ENCODE measurements at places on chromosomes 6 and 20. TPM values are rescaled to one million over a fixed set of nuclear protein-coding genes. Genes with fewer than 3 reads are reported as not detected.

DNA sequence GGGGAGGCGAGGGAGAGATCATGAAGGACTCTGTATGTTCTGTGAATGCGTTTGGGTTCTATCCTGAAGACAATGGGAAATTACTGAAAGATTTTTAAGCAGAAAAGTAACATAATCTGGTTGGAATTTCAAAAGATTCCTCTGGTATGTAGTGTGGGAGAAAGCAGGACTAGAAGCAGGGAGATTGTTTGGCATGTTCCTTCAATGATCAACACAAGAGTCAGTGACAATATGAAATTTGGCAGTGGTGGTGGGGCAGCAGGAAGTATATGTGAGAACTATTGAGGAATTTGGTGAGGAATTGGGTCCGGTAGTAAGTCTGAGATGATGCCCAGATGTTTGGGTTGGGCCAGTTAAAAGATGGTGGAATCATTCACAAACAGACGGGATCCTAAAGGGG is 348.7 kb downstream of the CD83 start:
- H3K4me1 ChIP-seq = no peaks in the 10 kb centered on the region
- H3K4me3 ChIP-seq = no peak overlapping the region
- no peak for DNase-seq
- no peak overlapping the region for H3K27ac ChIP-seq

DNA sequence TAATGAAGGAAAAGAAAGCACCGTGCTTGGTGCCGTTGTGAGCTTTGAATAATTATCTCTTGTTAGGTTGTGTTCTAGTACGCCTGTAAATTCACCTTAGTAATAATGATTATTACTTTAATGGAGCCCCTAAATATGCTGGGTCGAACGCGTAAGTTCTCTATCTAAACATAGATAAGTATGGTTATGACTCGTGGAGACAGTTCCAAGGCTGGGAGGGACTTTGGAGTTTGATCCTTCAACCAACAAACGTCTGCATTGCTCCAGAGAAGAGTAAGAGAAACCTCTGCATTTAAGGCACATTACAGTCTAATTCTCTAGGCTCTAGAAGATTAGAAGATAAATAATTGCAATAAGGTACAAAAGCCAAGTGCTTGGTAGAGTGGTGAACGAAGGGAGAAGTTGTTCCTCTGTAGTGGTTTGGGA is 514 bp downstream of the ACOT13 start:
- peak overlapping the region; percentile 95 for H3K27ac ChIP-seq
- peak; percentile 56 for DNase-seq
- H3K4me1 ChIP-seq = peaks cover 15% of the 10 kb centered on the region
- peaks cover 8% of the 10 kb centered on the region for H3K36me3 ChIP-seq
- peak overlapping the region; percentile 100 for H3K4me3 ChIP-seq
- no peaks in the 10 kb centered on the region for H3K27me3 ChIP-seq

DNA sequence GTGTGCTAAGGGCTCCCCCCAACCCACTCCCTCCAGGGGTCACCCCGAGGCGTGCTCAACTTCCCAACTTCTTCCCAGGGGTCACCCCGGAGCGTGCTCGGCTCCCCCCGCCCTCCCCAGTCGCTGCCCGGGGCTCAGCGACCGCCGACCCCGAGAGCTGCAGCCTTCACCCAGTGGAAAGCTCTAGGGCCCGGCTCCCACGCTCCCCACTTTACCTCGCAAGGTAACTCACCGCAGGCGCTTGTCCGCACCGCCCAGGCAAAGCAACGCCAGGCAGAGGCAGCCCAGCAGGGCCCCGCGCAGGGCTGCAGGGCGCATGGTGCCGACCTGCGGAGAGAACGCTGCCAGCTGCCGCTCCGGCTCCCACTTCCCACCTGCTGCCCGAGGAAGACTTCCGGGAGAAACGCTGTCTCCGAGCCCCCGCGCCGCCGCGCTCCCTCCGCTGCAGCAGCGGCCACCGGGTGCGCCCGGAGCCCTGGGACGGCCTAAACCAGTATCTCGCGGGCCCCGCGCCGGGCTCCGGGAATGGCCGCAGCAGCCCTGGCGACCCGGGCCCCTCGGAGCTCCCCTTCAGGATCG is 396 bp downstream of the RNASET2 start:
- no peaks in the 10 kb centered on the region for H3K4me1 ChIP-seq
- no peaks in the 10 kb centered on the region for H3K27me3 ChIP-seq
- no peak overlapping the region for H3K27ac ChIP-seq
- H3K4me3 ChIP-seq = peak overlapping the region; percentile 53

- no peak for DNase-seq
- H3K27me3 ChIP-seq = no peaks in the 10 kb centered on the region
Measured at GRCh38 chr6:1917626-1918371, 308.1 kb downstream of the FOXC1 start.

DNA sequence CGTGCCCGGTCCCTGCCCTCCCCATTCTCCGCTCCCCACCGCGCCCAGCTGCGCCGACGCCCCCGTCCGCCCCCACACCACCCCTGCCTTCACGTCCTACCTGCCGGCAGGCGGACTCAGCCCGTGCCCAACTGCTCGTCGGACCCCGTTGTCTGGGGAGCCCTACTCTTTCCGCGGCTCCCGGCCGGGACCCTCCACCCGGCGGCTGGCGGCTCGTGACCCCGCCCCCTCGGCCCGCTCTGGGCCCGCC is at the start of gene SERAC1:
TSS of gene SERAC1 (minus strand) at position 223 of the 250 bp plus-strand sequence. CDS start 9,899 bp downstream, outside the sequence.
- H3K4me1 ChIP-seq = no peaks in the 10 kb centered on the region
- H3K27me3 ChIP-seq = no peaks in the 10 kb centered on the region
- no peaks in the 10 kb centered on the region for H3K36me3 ChIP-seq
- no peak for DNase-seq

RBL1 gene
- total RNA-seq = 6.5 TPM

PREX1 gene
- 38.2 TPM for total RNA-seq

GRCh38 chr6:126530775-126531174 is 190.9 kb downstream of the CENPW start:
- no peak overlapping the region for H3K4me3 ChIP-seq
- DNase-seq = no peak
- no peaks in the 10 kb centered on the region for H3K27me3 ChIP-seq
- no peak overlapping the region for H3K27ac ChIP-seq

- H3K27ac ChIP-seq = no peak overlapping the region
- no peaks in the 10 kb centered on the region for H3K27me3 ChIP-seq
- H3K4me3 ChIP-seq = no peak overlapping the region
- DNase-seq = no peak
- H3K36me3 ChIP-seq = no peaks in the 10 kb centered on the region
- H3K4me1 ChIP-seq = no peaks in the 10 kb centered on the region
Measured at GRCh38 chr20:4919047-4919704, 82.1 kb downstream of the SLC23A2 start.

DNA sequence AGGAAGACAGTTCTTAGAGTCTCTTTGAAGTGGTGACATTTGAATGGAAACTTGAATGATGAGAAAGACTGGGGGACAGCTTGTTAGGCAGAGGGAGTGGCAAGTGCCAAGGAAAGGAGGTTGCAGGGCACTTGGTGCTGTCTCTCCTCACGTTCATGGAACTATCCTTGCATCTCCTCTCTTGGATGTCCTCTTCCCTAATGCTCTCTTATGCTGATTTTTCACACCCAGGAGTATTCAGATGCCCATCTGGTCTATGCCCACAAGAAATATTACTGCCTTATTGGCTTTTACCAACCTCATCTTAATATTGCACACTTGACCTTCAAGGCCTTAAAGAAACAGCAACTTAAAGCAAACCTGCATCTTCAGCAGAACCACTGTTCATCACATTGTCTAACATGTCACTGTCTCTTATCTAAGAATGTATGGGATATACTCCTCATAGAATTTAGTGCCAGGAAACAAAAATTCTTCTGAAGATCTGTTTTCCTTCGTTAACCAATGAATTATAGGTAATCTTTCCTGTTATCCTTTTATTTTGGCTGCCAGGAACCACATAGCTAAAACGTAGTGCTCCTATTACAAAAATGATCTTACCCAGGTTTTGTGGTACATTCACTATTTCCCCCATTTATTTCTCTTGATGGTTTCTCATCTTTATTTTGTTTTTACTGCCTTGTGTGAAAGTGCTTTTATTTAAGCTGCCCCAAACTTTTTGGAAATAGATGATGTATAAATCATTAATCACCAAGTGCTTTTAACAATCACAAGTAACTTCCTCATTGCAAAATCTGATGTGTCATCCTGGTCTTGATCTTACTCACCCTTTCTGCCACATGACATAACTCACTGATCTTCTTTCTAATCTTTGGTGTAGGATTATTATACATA is 12.8 kb downstream of the RGS17 start:
- no peak overlapping the region for H3K27ac ChIP-seq
- H3K27me3 ChIP-seq = no peaks in the 10 kb centered on the region
- no peak for DNase-seq
- H3K4me1 ChIP-seq = no peaks in the 10 kb centered on the region
- H3K36me3 ChIP-seq = no peaks in the 10 kb centered on the region

COL20A1 gene
- total RNA-seq = not detected

GRCh38 chr6:150880336-150880735 is 14.8 kb downstream of the MTHFD1L start:
- no peaks in the 10 kb centered on the region for H3K27me3 ChIP-seq
- H3K4me1 ChIP-seq = peaks cover 5% of the 10 kb centered on the region
- no peaks in the 10 kb centered on the region for H3K36me3 ChIP-seq
- H3K4me3 ChIP-seq = no peak overlapping the region
- no peak for DNase-seq

GRCh38 chr6:142373268-142374090 is 71.7 kb downstream of the ADGRG6 start:
- H3K36me3 ChIP-seq = no peaks in the 10 kb centered on the region
- no peaks in the 10 kb centered on the region for H3K4me1 ChIP-seq
- H3K4me3 ChIP-seq = no peak overlapping the region
- no peak overlapping the region for H3K27ac ChIP-seq

POU3F2 gene
- total RNA-seq = not detected

ARMH2 gene
- not detected for total RNA-seq

GRCh38 chr20:37385176-37385575 is 39.2 kb downstream of the SRC start:
- no peak for DNase-seq
- no peak overlapping the region for H3K27ac ChIP-seq
- peaks cover 10% of the 10 kb centered on the region for H3K36me3 ChIP-seq
- H3K4me1 ChIP-seq = no peaks in the 10 kb centered on the region

EFCAB8 gene
- 0.13 TPM for total RNA-seq

GRCh38 chr6:149728499-149729234 is 10.8 kb upstream of the LATS1 start:
- H3K36me3 ChIP-seq = peaks cover 2% of the 10 kb centered on the region
- H3K4me3 ChIP-seq = no peak overlapping the region
- H3K27me3 ChIP-seq = no peaks in the 10 kb centered on the region
- DNase-seq = no peak

DNA sequence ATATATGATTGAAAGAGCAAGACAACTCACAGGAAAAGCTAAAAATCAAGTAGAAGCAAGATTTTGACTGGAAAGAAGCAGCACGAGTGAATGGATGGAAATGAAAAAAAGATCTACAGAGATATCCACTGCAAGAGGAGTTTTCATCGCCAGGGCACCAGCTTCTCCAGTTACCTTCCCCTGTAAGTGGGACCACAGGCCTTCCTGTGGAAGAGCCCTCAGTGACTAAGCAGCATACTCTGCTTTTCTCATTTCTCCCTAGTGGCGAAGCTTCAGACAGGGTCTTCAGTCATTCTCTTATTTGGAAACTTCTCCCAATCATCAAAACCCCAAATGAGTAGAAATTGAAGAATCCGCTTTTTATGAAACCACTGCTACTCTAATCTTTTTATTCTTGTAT is 40.5 kb downstream of the ADGRB3 start:
- H3K27me3 ChIP-seq = no peaks in the 10 kb centered on the region
- H3K4me1 ChIP-seq = no peaks in the 10 kb centered on the region
- H3K27ac ChIP-seq = no peak overlapping the region
- DNase-seq = no peak
- no peaks in the 10 kb centered on the region for H3K36me3 ChIP-seq

DNA sequence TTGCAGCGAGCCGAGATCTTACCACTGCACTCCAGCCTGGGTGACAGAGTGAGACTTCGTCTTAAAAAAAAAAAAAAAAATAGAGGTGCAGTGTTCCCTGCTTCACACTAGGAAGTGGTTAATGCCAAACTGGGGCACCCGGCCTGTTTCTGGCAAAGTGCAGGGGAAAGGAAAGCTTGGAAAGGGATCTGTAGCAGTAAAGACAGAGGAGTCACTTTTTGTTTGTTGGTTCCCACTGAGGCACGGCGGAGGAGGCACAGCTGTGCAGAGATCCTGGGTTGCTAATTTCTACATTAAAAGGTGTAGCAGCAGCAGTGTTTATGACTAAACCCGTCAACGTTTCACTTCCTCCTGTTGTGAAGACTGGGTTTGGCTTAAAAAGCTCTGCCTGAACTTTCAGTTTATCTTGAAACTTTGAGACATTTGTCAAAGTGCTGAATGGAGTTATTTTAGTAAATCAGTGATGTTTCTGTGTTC is 125.6 kb downstream of the CARMIL1 start:
- no peak for DNase-seq
- no peaks in the 10 kb centered on the region for H3K36me3 ChIP-seq
- no peak overlapping the region for H3K27ac ChIP-seq
- H3K4me3 ChIP-seq = no peak overlapping the region
- H3K27me3 ChIP-seq = no peaks in the 10 kb centered on the region
- H3K4me1 ChIP-seq = no peaks in the 10 kb centered on the region

DNA sequence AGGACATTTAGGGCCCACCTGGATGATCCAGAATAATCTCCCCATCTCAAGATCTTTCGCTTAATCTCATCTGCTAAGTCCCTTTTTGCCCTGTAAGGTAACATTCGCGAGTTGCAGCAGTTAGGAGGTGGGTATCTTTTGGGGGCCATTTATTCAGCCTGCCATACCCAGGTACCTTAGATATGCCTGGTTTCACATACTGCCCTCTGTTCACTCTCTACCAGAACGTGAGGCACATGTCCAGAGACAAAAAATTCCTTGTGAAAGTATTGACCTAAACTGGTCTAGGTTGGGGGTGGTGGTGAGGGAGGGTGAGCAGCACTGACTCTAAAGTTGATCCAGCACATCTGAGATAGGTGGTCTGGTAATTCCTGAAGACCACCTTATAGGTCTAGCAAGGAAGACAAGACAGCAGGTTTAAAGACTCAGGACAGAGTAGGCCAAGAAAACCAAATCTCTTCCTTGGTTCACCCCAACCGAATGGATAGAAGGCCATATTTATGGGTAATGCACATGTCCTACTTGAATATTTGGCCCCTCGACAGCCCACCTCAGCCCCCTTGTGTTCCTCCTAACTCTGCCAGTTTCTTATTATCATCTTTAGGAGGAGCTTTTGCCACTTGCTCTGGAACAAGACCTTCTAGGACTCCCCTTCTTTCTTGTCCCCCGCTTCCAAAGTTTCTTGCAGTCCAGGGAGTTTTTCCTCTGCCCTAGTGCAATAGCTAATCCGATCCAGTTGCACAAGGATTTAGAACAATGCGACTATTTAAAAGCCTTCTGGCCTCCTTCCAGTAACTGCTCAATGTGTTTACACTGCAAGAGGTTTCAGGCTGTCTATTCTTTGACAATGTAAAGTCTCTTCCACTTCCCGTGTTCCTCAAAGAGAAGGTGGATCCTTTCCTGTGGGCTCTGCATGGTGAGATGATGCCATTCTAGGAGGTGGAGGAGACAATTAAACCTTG is 213.0 kb upstream of the LAMP5 start:
- H3K27ac ChIP-seq = no peak overlapping the region
- no peaks in the 10 kb centered on the region for H3K36me3 ChIP-seq
- no peaks in the 10 kb centered on the region for H3K27me3 ChIP-seq

- no peaks in the 10 kb centered on the region for H3K27me3 ChIP-seq
- no peak overlapping the region for H3K4me3 ChIP-seq
- no peaks in the 10 kb centered on the region for H3K36me3 ChIP-seq
- H3K27ac ChIP-seq = no peak overlapping the region
- DNase-seq = no peak
Measured at GRCh38 chr6:77172578-77172977, 290.7 kb downstream of the HTR1B start.

All from kidney (tissue), 22 donors.